ENCODE measurements at places on chromosomes 3 and 15.

- no peak for DNase-seq
These were observed 9.6 kb downstream of the LSM3 start for GRCh38 chr3:14188041-14188754.

DNA sequence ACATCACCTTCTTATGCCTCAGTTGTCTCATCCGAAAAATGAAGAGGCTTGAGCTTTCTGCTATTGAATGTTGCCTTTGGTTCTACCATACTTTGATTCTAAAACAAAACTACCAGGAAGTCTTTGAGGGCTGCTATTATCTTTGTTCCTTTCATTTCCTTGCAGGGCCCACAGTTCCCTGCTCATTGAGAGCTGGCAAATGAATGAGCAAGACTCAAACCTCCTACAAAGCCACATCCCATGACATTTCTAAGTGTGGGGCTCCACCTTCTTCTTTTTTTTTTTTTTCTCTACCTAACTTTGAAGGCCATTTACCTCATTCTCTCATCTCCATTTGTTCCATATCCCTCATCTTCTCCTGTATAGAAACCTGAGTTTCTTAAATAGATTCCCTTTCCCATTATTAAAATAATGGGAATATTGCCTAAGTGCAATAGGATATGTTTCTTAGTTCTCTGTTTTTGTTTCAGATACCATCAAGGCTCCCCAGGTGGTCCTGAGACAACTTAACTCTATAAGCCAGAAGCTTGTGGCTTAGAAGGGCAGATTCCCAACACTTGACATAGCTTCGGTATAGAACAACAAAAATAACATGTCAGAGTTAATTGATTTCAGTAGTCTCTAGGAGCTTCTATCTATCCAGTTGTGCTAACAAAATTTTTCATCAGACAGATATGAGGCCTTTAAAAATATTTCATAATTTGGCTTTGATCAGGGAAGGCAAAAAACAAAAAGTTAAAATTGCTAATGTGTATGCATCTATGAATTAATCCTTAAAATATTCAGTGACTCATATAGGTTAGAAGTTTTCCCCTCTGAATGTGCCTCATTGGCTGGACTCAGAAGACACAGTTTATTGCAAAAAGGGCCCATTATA, 951.6 kb downstream of the TUSC7 start:
- DNase-seq = no peak

DNA sequence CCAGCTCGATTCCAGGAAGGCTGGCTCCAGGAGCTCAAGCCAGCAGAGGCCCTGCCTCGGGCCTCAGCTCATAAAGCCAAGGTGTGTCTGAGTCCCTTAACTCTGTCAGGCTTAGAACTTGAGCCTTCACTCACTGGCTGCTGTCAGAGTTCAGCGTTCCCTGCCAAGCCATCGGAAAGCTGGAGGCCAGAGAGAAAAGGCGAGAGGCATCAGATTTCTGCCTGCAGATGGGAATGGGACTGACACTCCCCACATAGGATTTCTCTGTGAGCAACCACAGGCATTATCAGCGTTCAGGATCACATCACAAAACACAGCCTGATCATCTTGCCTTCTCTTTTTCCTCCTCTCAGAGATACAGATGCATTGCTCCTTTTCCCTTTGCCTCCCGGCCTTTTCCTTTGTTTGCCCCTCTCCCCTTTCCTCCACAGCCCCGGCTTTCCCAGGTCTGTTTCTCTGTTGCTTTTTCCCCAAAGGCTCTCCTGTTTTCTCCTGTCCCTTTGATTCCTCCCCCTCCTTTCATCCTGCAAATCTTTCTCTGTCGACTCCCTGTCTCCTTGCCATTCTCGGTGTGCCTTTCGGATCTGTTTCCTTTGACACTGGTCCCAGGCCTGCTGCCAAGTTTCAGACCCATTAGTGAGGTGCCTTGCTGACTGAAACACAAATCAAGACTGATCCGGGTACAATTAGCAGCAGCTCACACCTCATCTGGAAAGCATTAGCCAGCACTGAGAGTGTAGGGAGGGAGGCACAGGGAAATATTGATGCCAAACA, 44.5 kb upstream of the BOC start:
- peak; percentile 75 for DNase-seq

- peak; percentile 72 for DNase-seq
These were observed 1.3 kb downstream of the SLC6A6 start for GRCh38 chr3:14403619-14404155.

- DNase-seq = no peak
These were observed 1072.0 kb downstream of the NSUN3 start for GRCh38 chr3:95134693-95135413.

DNA sequence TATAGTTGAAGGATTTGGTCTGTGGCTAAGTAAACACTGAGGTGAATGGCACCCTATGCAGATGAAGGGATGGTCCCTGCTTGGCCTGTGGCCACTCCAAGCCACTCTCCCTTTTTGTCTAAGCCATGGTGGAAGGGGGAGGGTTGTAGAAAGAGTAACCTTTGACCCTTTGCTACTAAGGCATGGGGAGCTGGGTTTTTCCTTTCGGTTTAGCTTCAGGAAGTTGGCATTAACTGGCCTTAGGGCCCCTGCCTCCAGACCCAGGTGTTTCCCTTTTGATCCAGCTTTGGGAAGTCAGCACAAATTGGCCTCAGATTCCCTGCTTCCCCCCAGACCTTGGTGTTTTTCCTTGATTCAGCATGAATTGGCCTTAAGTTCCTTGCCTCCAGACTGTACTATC, 49.5 kb downstream of the EFCAB12 start:
- no peak for DNase-seq

DNA sequence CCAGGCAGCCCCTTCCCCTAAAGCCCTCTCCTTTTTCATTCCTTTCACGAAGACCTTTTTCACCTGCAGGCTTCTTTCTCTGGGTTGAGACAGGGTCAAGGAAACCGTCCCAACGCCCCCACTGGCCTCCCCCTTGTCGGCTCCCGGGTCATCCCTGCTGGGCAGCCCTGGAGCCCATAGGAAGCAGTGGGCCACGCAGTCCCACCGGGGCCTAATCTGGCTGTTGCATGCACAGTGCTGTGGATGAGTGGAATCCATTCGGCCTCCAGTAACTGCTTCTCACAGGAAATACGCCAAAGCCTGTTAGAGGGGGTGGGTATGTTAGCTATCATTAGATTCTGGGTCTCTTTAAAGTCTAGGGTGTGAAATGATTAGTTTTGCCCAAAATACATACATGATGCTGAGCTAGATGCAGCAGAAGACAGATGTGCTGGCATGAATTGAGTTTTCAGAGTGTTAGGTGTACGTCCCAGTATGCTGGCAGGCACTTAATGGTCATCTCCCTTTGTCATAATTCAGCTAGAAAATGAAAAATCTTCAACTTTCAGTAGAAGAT, 16.6 kb downstream of the LYSMD4 start:
- no peak for DNase-seq

GRCh38 chr3:62142331-62143085, 230.8 kb downstream of the FEZF2 start:
- no peak for DNase-seq

- DNase-seq = no peak
These were observed 2.3 kb upstream of the UACA start for GRCh38 chr15:70765504-70766281.

GRCh38 chr3:180036092-180036670, 556 bp downstream of the PEX5L start:
- no peak for DNase-seq

DNA sequence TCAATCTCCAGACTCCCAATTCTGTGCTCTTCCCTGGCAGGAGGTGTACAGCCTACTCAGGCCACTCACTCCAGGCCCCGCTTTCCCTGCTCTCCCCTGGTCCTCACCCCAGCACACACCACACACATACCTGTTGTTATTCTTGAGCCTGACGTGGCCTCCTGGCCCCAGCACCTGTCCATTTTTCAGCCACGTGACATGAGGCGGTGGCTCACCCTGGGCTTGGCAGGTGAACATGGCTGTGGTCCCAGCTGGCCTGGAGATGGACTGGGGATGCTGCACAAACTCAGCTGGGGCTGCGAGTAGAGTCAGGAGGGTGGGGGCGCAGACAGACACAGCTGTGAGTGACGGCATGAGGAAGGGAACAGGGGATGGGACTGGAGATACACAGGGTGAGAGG, 27.3 kb downstream of the RNU5B-1 start:
- DNase-seq = no peak

GRCh38 chr15:73950831-73951561, 24.7 kb downstream of the LOXL1 start:
- peak; percentile 90 for DNase-seq

DNA sequence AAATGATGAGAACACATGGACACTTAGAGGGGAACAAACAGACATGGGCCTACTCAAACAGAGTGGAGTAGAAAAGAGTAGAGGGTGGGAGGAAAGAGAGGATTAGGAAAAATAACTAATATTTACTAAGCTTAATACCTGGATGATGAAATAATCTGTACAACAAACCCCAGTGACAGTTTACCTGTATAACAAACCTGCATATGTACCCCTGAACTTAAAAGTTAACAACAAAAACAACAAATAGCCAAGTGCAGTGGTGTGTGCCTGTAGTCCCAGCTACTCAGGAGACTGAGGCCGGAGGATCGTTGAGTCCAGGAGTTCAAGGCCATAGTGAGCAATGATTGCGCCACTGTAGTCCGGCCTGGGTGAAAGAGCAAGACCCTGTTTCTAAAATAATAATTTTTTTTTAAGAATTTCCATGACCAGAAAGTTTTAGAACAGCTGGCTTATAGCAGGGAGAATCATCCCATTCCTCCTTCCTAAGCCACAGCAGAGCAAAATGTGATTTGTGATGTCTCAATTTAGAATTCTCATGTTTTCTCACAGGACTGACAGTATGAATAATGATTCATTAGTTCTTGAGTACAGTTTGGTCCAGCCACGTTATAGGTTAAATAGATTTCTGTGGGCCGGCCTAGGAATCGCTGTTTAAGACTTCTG, 150.0 kb downstream of the ZNF609 start:
- no peak for DNase-seq

DNA sequence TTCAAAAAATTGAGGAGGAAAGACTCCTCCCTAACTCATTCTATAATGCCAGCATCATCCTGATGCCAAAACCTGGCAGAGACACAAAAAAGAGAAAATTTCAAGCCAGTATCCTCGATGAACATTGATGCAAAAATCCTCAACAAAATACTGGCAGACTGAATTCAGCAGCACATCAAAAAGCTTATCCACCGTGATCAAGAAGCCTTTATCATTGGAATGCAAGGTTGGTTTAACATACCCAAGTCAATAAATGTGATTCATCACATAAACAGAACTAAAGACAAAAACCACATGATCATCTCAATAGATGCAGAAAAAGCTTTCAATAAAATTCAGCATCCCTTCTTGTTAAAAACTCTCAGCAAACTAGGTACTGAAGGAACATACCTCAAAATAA, 24.2 kb upstream of the CAPN3 start:
- DNase-seq = no peak

- DNase-seq = no peak
These were observed 23.1 kb downstream of the CDCP1 start for GRCh38 chr3:45123030-45123429.

GRCh38 chr15:59405079-59405478, 32.4 kb upstream of the MYO1E start:
- DNase-seq = no peak

- no peak for DNase-seq
These were observed 3.2 kb upstream of the GBE1 start for GRCh38 chr3:81764665-81765064.

GRCh38 chr3:78601249-78601648, 1166.5 kb downstream of the ROBO1 start:
- DNase-seq = no peak

GRCh38 chr3:159637883-159638542, 350.6 kb upstream of the IL12A start:
- no peak for DNase-seq

DNA sequence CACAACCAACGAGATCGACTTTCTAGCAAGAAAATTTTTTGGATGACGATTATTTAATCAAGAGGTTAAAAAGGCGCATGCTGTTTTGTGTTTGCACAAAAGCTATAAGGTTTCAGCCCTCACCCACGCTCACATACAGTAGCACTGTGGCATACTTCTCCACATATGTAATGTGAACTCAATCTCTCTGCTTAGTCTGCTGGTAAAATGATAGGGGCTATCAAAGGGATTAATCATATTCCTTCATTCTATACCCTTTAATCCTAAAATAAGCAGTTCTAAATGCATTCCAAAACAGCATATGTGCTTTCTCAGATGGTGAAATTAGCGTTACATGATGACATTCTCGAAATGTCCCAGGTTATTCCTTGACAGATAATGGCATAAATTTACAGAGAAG, 196.9 kb upstream of the PRICKLE2 start:
- no peak for DNase-seq

DNA sequence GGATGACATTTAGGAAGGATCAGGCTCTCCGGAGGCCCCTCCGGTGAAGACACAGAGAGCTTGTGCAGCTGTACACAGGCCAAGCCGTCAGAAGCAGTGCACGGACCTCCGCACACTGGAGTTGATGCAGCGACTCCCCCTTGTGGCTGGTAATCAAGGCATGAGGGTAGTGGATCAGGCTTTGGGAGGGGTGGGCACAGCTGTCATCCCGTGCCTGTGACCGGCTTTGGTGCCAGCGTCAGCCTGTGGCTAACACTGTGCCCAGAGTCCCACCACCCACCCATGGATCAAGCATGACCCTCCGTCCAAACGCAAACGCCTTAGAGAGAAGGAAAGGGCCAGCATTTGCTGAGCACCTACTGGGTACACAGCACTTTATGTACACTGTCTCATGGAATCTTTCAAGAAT, 8.2 kb upstream of the GRIP2 start:
- peak; percentile 54 for DNase-seq

GRCh38 chr3:117887031-117887430, 1147.6 kb downstream of the IGSF11 start:
- no peak for DNase-seq

DNA sequence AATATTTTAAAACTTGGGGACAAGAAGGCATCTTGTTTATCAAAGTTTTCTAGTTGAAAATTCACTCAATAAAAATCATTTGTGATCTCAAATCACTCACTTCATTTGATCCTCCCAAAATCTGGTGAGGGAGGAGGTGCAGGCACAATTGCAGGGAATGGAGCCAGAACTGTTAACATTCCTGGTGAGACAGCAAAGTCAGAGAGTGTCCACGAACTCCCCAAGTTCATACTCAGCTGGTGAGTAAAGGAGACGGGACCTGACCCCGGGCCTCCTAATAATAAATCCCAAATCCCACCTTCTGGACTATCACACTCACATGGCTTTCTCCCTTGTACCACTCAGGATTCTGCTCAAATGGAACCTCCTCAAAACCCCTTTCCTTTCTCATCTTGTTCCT, 252.3 kb upstream of the LRTM1 start:
- DNase-seq = no peak

DNA sequence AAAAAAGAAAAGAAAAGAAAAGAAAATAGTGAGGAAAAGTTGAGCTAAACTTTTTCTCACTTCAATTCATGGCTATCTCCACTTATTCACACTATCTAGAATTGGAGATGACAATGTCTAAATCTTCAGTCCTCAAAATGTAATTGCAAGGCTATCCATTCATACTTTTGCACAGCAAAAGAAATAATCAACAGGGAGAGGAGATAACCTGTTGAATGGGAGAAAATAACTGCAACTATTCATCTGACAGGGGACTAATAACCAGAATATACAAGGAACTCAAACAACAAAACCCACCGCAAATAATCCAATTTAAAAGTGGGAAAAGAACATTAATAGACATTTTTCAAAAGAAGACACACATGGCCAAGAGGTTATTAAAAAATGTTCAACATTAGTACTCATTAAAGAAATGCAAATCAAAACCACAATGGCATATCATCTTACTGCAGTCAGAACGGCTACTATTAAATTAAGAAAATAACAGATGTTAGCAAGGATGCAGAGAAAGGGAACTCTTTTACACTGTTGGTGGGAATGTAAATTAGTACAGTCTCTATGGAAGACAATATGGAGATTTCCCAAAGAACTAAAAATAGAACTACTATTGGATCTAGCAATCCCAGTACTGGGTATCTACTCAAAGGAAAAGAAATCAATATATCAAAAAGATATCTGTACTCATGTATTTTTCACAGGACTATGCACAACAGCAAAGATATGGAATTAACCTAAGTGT, 73.5 kb upstream of the PPIB start:
- no peak for DNase-seq

Measured in left lung (tissue), 14 donors.